CD14-positive monocyte (primary cell): ENCODE measurements at places on chromosomes 1 and 21.

- DNase-seq = no peak
Observed at GRCh38 chr21:44288251-44289110, 2.8 kb downstream of the AIRE start.

DNA sequence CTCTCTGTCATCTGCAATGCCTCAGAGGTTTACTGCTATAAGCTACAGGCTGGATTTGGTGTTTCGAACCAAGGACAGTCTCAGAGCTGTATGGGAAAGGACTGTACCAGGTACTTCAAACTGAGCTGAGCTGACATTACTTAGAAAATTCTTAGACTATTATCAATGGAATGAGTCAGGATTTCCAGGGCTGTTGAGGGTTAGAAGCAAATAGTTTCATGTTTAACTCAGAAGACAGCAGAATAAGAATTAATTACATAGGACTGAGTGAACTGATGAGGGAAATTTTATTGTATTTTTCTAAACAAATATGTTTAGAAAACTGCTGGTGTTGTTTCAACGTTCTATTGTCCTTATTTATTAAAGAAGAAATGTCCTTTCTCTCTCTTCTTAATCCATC is 74.3 kb upstream of the CAPZB start:
- no peak for DNase-seq

GRCh38 chr1:81509594-81509993 is 291.1 kb upstream of the ADGRL2 start:
- no peak for DNase-seq

- DNase-seq = no peak
Observed at GRCh38 chr1:108617008-108617723, 43.7 kb downstream of the HENMT1 start.
